WTC11 (cell line): ENCODE measurements at places on chromosomes 6 and 20.

GRCh38 chr6:63458480-63459115, 113.7 kb upstream of the LOC128125822 start:
- DNase-seq = no peak

DNA sequence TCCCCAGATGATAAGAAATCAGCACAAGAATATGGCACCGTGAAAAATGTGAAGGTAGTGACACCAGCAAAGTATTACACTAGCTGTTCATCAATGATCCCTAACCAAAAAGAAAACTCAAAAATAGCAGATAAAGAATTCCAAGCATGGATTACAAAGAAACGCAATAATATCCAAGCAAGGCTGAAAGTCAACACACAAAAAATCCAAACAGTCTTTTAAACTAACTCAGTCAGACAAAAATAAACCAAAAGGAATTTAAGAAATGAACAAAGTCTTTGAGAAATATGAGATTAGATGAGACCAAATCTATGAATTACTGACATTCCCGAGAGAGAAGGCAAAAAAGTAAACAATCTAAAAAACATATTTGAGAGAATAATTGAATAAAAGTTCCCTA, 976.1 kb upstream of the MAP3K7 start:
- DNase-seq = no peak

DNA sequence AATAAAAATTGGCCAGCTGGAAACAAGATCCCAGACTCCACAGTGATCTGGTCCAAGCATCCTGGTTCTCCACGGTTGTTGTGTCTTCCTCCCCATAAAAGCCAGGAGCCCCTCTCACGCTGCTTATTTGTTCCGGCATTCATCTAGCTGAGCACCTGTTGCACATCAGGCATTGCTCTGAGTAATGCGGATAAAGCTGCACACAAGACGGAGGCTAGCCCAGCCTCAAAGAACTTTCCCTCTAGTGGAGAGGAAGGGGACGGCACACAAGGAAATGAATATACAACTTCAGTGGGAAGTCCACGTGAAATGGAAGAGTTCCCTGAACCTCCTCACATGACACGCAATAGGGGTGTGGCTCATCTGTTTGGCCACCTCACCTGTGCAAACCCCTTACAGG, 30.3 kb upstream of the NXT1 start:
- DNase-seq = no peak

GRCh38 chr6:15658181-15658744, 4.6 kb downstream of the DTNBP1 start:
- DNase-seq = no peak

GRCh38 chr6:120875900-120876299, 458.4 kb downstream of the TBC1D32 start:
- DNase-seq = no peak

GRCh38 chr6:15950962-15951569, 177.8 kb upstream of the MYLIP start:
- no peak for DNase-seq

DNA sequence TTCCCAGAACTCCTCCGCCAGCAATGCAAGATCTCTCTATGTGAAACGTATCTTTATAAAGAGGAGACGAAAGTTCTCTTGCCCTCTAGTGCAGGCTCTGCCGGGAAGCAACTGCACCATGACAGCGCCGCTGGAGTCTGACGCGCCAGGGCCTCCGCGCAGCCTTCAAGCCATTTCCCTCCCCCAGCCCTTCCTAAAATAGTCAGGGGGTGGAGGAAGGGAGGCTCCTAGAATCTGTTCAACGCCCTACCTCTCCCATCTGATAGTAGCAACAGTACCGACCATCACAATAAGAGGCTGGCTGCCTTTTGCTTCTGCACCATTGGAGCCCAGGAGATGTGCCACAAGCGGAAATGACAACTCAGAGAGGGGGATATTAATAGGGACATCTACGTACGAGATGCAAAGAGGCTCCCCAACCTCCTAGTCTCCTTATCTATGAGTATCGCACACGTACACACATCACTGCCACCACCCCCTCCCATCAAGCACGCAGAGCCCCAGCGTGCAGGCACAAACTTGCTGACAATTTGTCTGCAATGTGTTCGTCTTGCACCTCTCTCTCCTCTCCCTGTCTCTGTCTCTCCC, 1.0 kb downstream of the SYNE1 start:
- DNase-seq = peak; percentile 24

GRCh38 chr20:43942667-43943285, 28.1 kb downstream of the TOX2 start:
- DNase-seq = no peak

DNA sequence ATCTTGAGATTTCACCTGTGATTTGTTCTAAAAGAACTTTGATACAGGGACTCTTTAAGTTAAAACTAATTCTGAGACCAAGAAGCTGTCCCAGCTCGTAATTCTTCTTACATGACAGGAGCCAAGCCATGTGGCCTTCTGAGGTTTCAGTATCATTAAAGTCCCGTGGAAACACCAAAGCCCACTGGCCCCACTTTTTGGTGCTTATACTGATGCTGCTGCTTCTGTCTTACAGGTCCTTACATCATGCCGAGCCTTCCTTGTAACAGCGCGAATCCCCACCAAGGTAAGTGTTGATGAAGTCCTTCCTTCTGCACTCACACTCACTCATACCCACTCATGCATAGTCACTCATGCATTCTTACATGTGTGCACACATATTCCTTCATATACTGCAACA, 140.7 kb downstream of the CARMIL1 start:
- no peak for DNase-seq

GRCh38 chr6:24666097-24666640, 530 bp downstream of the TDP2 start:
- DNase-seq = peak; percentile 44

- DNase-seq = no peak
Observed at GRCh38 chr6:1586861-1587450, 22.8 kb upstream of the FOXC1 start.

- no peak for DNase-seq
Observed at GRCh38 chr6:125984311-125984710, 2.0 kb upstream of the TRMT11 start.

- no peak for DNase-seq
Observed at GRCh38 chr6:165805636-165806035, 142.6 kb upstream of the PDE10A start.

GRCh38 chr6:147382945-147383554, 125.4 kb upstream of the SAMD5 start:
- no peak for DNase-seq

GRCh38 chr6:48080227-48081009, 30.6 kb downstream of the PTCHD4 start:
- DNase-seq = no peak

DNA sequence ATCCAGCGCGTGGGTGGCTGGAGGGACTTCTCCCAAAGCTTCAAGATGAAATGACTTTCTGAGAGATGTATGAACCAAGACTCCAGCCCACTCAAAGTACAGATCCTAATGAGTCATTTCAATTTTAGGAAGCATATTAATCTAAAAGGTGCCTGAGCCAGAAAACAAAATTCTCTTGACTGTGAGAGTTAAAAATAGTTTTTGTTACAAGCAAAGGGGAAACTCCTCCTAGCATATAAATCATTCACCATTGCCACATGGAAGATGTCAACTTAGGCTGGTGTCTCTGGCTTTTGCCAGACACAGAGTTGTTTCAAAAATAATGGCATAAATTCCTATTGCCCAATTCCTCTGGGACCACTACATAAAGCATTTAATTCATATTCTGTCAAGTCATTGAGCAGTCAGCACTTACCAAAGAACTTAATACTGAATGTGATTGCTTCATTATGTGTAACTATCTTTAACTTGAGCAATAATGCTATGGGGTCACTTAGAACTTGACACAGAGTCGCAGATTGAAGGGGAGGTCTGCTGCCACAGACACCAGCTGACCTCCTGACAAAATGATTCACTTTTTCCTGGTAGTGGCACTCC, 280.6 kb downstream of the SLC35F1 start:
- DNase-seq = no peak

DNA sequence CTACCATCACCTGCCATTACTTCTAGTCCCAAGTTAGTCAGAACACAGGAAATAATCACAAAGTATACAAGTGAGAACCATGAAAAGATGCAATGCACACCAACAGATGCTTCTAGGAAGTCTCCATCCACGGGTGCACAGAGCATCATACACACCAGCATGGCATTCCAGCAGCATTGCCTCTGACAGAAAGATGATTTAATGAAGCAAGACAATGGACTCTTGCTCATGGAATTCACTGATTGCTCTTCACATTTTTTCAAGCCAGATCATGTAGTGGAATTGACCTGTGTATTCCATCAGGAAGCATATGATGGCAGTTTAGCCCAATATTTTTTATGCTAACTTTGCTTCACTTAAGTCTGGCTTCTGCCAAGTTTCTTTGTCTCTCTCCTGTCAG, 406.3 kb upstream of the RGS17 start:
- DNase-seq = no peak

- DNase-seq = no peak
Observed at GRCh38 chr6:149488815-149489214, 4.0 kb upstream of the ZC3H12D start.

- no peak for DNase-seq
Observed at GRCh38 chr20:31694842-31695593, 27.6 kb downstream of the BCL2L1 start.

DNA sequence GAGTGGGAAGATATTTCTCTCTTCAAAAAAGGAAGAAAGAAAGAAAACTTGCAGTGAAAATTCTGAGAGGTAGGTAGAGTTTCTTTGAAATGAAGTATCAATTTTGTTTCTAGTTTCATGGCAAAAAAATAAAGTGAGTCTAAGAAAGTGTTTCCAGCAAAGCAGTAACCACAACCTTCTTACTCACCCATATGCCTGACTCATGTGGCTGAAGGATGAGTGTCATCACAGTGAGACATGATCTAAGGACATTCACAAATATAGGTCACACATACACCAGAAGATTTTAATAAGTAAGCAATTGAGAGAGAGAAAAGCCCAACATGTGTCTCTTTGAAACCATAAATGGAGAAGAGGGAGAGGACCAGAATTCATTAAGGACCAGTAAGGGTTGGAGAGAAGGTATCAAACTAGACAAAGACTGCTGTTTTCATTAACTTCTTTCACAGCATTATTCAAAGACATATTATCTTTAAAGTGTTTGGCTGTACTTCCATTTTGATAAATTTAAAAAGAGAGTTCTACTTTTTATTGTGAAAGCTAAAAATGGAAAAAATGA, 169.5 kb downstream of the FRK start:
- DNase-seq = no peak

DNA sequence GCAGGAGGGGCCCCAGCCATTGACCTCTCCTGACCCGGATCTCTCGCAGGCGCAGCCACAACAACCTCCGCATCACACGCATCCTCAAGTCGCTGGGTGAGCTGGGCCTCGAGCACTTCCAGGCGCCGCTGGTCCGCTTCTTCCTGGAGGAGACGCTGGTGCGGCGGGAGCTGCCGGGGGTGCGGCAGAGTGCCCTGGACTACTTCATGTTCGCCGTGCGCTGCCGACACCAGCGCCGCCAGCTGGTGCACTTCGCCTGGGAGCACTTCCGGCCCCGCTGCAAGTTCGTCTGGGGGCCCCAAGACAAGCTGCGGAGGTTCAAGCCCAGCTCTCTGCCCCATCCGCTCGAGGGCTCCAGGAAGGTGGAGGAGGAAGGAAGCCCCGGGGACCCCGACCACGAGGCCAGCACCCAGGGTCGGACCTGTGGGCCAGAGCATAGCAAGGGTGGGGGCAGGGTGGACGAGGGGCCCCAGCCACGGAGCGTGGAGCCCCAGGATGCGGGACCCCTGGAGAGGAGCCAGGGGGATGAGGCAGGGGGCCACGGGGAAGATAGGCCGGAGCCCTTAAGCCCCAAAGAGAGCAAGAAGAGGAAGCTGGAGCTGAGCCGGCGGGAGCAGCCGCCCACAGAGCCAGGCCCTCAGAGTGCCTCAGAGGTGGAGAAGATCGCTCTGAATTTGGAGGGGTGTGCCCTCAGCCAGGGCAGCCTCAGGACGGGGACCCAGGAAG, 4.5 kb upstream of the COL9A3 start:
- no peak for DNase-seq

DNA sequence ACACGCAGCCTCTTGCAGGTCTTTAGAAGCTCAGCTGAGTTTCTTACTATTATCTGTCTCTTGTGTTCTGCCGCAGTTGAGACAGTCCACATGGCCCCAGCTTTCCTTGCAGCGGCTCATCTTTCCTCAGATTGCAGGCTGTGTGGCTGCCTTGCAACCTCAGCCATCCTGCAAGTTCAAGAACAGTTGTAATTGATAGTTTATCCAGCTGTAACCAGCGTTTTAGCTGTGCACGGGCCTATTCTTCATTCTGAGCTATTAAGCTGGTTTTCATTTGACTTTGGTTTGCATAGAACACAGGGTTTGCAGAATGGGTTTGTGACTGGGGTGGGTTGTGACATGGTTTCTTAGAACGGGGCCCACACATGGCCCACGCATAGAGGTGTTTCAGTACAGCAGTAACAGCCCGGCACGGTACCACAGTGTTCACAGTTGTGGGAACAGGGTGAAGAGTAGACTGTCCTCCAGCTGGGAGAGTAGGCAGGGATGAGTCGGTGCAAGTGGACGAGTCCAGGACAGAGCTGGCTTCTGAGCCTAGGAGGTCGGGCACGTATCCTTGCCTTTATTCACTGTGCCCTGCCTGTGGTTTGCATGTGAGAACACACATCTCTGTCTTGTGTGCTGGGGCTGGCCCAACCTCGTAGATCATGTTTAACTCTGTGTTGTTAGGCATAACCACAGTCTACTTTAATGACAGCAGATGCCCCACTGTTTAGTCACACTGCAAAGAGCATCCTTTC, 89.2 kb downstream of the RPP40 start:
- DNase-seq = no peak

- no peak for DNase-seq
Observed at GRCh38 chr6:154950979-154951344, 44.2 kb upstream of the TIAM2 start.

DNA sequence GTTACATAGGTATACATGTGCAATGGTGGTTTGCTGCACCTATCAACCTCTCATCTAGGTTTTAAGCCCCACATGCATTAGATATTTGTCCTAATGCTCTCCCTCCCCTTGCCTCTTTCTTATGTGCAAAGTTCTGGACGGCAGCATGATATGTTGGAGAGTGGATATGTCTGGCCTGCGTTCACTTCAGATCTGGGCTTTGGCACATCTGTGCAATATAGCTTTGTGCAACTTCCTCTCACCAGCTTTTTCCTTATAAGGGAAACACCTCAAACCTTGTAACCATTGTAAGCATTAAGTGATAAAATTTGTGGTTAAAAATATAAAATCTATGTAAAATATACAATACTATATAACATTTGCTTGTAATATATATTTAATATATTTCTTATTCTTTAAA, 288.0 kb downstream of the PHACTR1 start:
- DNase-seq = no peak

- peak; percentile 59 for DNase-seq
Observed at GRCh38 chr6:28981431-28981832, 23.7 kb downstream of the ZNF311 start.

GRCh38 chr6:148203970-148204369, 138.7 kb upstream of the SASH1 start:
- DNase-seq = no peak

GRCh38 chr6:32614366-32615081, 22.7 kb upstream of the HLA-DQA1 start:
- DNase-seq = no peak

DNA sequence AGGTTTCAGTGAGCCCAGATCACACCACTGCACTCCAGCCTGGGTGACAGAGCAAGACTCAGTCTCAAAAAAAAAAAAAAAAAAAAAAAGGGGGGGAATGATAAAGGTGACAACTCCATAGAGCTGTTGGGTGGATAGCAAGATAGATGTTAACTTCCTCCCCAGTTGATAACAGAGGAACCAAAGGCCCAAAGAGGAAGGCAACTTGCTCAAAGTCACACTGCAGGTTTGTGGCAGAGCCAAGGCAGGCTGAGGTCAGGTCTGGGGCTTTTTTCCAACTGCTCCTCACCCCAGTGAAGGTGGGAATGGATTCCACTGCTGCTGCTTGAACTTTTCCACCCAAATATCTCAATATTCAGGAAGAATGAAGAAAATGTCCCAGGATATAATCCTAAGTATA, 26.7 kb downstream of the HCK start:
- DNase-seq = no peak
